ENCODE measurements at places on chromosomes 4 and X.

GRCh38 chr4:139857021-139857420, 191.4 kb downstream of the MGST2 start:
- DNase-seq = no peak

DNA sequence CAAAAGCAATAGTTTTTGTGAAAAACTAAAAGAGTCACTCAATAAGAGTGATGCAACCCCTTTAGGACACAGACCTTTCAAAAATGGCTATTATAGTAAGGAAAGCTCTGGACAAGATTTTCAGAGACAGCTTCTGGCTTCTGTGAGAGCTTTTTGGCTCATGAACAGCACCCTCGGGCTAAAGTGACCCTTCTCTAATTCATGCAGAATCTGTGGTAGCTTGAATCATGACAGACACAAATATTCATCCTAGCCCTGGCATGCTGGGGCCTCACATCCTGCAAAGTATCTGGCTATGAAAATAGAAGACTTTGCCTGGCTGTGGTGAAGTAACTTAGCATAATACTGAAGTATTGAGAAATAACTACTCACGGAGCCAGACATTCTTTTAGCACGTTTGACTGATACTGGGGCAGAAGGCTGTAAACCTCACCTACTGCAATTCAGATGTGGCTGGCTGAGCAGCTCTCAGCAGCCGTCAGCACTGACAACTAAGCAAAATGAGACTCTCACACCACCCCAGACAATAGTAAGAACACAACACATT, 327.3 kb downstream of the MAPK10 start:
- no peak for DNase-seq

DNA sequence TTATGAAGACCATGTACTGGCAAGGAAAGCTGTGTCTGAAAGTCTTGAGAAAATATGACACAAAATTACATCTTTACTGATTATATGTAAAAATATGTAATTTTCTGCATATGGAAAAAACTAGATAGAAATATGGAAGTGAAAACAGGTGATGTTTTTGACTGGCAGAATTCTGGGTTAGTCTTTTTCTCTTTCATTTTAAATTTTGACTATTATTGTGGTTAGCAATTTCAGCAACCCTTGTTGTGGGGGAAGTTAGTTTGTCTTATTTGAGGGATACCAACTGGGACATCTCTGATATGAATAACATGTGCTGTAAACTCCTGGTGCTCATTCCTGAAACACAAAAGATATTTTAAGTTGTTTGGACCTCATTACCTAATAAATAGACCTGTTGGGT, 49.9 kb upstream of the CPEB2 start:
- DNase-seq = no peak

DNA sequence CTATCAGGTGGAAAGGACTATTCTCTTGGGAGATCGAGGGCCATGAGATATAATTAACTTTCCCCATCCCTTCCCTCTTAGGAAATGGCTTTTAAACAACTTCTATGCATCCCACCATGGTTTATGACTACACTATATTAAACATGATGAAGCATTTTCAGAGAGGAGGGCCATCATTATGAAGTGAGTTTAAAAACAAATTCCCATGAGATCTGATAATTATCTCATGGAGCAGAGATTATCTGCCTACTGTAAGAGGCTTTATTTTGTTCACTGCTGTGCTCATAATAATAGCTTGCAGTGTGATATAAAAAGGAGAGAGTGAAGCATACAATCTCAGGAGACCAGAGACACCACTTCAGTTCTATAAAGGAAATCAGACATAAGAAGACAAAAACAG, 330.5 kb upstream of the ZFP42 start:
- DNase-seq = no peak

DNA sequence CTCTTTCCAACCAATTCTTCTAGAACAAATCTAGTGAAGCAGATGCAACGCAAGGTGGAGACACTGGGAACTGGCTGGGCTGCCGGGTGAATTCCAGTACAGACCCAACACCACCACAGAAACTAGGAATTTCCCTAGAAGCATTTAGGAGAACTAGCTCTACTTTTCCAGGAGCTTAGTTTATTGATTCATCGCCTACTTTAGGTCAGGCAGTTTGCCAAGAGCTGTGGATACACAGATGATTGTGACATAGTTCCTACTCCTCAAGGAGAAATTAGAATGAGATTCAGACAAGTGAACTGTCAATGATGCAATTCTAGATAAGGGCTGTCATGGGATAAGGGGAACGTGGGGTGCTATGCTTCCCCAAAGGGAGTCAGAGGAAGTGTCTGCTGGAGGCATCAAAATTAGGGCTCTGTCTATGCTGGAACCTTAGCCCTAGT, 350.0 kb downstream of the CAMK2D start:
- DNase-seq = no peak

- no peak for DNase-seq
These were observed 24.3 kb upstream of the GPRIN3 start for GRCh38 chr4:89331686-89332544.

- no peak for DNase-seq
These were observed 67.6 kb upstream of the DCLK2 start for GRCh38 chr4:150010525-150011126.

GRCh38 chr4:7831858-7832730, 107.6 kb downstream of the AFAP1 start:
- no peak for DNase-seq

- no peak for DNase-seq
These were observed 166.0 kb downstream of the ANTXR2 start for GRCh38 chr4:79907001-79907400.

- DNase-seq = no peak
These were observed 67.0 kb upstream of the FAT1 start for GRCh38 chr4:186790630-186791029.

DNA sequence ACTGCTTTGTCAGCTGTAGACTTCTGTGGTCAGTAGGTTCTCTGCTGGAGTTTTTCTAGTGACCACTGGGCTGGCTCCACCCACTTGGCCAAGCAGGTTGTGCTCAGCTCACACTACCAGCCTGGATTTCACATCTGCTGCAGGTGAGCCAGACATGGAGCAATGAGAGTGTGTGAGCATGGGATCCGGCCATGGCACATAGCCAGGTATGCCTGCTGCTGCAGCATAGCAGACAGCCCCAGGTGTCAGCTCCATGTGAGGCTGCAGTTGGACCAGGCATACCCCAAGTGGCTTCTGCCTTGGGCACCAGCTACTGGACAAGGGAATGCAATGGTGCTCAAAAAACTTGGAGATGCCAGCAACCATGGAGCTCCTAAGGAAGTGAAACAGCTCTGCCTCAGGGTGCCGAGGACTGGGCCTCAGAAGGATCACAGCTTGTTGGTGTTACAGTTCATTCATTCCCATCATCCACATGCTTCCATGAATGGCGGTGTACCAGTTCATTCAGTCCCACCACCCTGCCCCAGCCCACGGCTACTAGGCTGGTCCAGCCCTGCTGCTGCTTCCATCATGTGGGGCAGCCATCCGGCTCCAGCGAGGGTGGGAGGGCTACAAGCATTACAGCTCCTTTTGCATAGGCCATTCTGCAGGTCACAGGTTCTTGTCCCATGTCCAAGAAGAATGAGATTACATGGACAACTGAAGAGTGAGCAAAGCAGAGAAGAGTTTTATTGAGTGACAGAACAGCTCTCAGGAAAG, 389.1 kb upstream of the PCDH7 start:
- DNase-seq = no peak

DNA sequence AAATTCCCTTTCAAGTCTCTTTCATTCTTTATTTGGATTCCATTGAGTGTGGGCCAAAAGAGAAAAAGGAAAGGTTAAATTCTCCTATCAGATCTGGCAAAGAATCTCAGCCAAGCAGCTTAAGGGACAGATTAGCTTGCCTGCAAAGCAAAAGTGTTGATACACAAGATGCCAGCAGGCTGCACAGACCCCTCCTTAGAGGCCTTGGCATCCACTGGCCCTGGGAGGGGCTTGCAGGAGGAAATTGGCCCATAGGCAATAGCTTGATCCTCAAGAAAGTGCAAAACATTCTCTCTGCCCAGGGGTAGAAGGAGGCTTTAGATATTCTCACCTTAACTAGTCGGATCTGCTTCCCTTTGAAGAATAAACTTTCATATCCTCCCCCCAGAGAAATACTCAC, 300.4 kb upstream of the CPEB2 start:
- DNase-seq = no peak

- no peak for DNase-seq
These were observed 236.4 kb downstream of the DHRSX start for GRCh38 chrX:2264179-2265030.

- DNase-seq = no peak
These were observed 10.1 kb downstream of the STK26 start for GRCh38 chrX:132033166-132033565.

- no peak for DNase-seq
These were observed 132.3 kb downstream of the CBR4 start for GRCh38 chr4:168877511-168878491.

DNA sequence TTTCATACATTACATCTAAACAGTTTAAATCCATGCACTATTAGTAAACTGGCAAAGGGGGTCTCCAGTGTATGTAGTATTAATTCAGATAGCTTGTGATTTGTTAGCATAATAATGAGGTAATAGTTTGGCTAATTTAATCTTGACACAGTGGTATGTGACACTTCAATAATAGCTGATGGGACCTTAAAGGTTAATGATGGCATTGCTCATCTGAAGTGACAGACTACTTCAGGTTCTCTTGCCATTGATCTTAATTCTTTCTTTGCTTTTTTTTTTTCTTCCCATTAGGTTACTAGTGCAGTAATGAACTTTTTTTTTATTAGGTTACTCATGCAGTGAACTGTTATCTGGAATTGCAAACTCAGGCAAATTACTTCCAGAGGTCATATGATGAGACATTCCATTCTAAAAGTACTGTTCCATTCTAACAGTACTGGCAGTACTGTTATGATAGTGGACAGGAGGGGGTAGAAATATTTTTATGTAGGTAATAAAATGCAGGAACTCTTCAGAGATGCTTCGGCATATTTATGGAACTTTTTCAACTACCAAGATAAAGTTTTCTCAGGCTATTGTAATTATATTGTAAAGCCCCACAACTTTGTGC, 911.3 kb upstream of the LCORL start:
- DNase-seq = no peak

Measured in effector CD8-positive, alpha-beta T cell (primary cell).